ENCODE measurements at places on chromosomes 7 and 10. TPM values are rescaled to one million over a fixed set of nuclear protein-coding genes. Genes with fewer than 3 reads are reported as not detected.
A peak's percentile ranks its signal among the peaks of the same experiment; 100 is the strongest.

HOXA7 gene
- total RNA-seq: not detected

TFPI2 gene
- 0.71 TPM for total RNA-seq

NPFFR1 gene
- not detected for total RNA-seq

RADIL gene
- not detected for total RNA-seq

OPN4 gene
- total RNA-seq: not detected

PSMG3 gene
- 13.2 TPM for total RNA-seq

CCDC146 gene
- 13.0 TPM for total RNA-seq

CRYGN gene
- total RNA-seq: not detected

GRCh38 chr10:110137142-110137545, 70.3 kb upstream of the MXI1 start:
- peak overlapping the region; percentile 4 for H3K27ac ChIP-seq
- peaks cover 14% of the 10 kb centered on the region for H3K4me1 ChIP-seq
- peak; percentile 48 for DNase-seq
- peaks cover 6% of the 10 kb centered on the region for H3K36me3 ChIP-seq
- H3K27me3 ChIP-seq: no peaks in the 10 kb centered on the region

GRCh38 chr10:116418389-116418788, 9.3 kb upstream of the PNLIPRP3 start:
- H3K4me1 ChIP-seq: no peaks in the 10 kb centered on the region
- no peaks in the 10 kb centered on the region for H3K36me3 ChIP-seq
- no peaks in the 10 kb centered on the region for H3K27me3 ChIP-seq
- no peak overlapping the region for H3K27ac ChIP-seq
- no peak overlapping the region for H3K4me3 ChIP-seq
- no peak for DNase-seq

- peaks cover 20% of the 10 kb centered on the region for H3K4me1 ChIP-seq
- H3K4me3 ChIP-seq: no peak overlapping the region
- DNase-seq: no peak
- H3K27ac ChIP-seq: no peak overlapping the region
Observed at GRCh38 chr7:36684954-36685353, 39.3 kb downstream of the AOAH start.

DNA sequence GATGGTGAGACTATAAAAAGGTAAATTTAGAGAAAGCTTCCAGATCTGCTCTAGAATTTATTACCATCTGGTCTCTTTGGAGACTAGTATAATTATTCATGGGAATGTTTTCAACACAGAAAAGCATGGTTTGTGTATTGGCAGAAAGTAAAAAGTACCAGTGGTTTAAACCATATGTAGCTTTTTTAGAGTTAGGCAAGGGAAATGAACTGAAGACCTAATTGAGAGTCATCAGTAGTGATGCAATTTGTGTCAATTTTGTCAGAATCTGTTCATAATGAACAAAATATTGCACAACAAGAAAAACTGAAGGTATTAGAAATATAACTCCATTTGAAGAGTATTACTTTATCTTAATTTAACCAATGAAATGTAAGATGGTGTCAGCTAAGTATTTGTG, 181.4 kb downstream of the ADK start:
- no peak overlapping the region for H3K27ac ChIP-seq
- no peak overlapping the region for H3K4me3 ChIP-seq
- H3K4me1 ChIP-seq: no peaks in the 10 kb centered on the region
- DNase-seq: no peak
- no peaks in the 10 kb centered on the region for H3K27me3 ChIP-seq

DNA sequence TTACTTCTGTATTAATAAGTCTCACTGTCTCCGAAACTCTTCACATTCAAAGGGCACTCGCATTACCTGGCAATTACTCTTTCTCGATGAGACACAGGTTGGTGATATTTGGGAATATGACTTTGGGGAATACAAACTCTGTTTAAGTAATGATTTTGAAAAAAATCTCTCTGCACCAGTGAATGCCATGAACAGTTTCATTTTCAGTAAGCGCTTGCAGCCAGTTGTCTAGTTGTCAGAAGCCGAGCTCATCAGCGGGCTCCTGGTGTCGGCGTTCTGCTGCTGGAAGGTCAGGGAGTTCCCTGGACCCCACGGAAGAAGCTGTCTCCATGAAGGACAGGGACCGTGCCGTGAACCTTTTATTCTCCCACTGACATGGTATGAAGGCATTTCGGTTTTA, 57.7 kb downstream of the PTPRE start:
- no peaks in the 10 kb centered on the region for H3K36me3 ChIP-seq
- no peaks in the 10 kb centered on the region for H3K4me1 ChIP-seq
- H3K4me3 ChIP-seq: no peak overlapping the region
- no peak overlapping the region for H3K27ac ChIP-seq
- DNase-seq: no peak
- no peaks in the 10 kb centered on the region for H3K27me3 ChIP-seq

GRCh38 chr10:52334595-52334994, 20.5 kb downstream of the DKK1 start:
- no peaks in the 10 kb centered on the region for H3K27me3 ChIP-seq
- DNase-seq: no peak
- no peak overlapping the region for H3K27ac ChIP-seq
- H3K4me1 ChIP-seq: no peaks in the 10 kb centered on the region
- H3K36me3 ChIP-seq: no peaks in the 10 kb centered on the region
- H3K4me3 ChIP-seq: no peak overlapping the region

- no peak for DNase-seq
- H3K4me3 ChIP-seq: no peak overlapping the region
- no peaks in the 10 kb centered on the region for H3K36me3 ChIP-seq
- no peaks in the 10 kb centered on the region for H3K4me1 ChIP-seq
Observed at GRCh38 chr10:101364721-101365120, 10.8 kb downstream of the BTRC start.

DNA sequence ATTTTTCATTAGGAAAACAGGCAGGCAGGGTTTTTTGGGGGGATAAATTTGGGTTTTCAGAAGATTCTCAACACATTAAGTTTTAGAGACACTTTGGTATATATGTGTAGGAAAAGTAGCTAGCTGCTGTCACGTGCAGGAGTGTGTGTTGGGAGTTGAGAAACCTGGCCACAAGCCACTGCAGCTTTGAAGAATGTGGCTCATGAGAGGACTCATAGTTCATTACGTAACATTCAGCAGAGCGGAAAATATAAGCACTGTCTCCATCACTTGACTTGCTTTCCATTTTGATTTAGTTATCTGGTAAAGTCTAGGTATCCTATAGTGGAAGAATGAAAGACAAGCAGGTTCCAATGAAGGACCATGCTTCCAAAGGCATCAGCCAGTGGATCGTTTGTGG, 31.2 kb downstream of the SMNDC1 start:
- H3K4me1 ChIP-seq: no peaks in the 10 kb centered on the region
- H3K36me3 ChIP-seq: no peaks in the 10 kb centered on the region
- DNase-seq: peak; percentile 35
- H3K27ac ChIP-seq: no peak overlapping the region
- H3K4me3 ChIP-seq: no peak overlapping the region

GRCh38 chr10:75431180-75432111, at the start of gene LRMDA:
Gene LRMDA, plus strand, starts transcription at chr10:75431624.
- H3K27me3 ChIP-seq: peaks cover 2% of the 10 kb centered on the region
- H3K4me1 ChIP-seq: no peaks in the 10 kb centered on the region
- H3K27ac ChIP-seq: no peak within 1 kb of the TSS
- H3K4me3 ChIP-seq: no peak within 1 kb of the TSS
- DNase-seq: no peak

DNA sequence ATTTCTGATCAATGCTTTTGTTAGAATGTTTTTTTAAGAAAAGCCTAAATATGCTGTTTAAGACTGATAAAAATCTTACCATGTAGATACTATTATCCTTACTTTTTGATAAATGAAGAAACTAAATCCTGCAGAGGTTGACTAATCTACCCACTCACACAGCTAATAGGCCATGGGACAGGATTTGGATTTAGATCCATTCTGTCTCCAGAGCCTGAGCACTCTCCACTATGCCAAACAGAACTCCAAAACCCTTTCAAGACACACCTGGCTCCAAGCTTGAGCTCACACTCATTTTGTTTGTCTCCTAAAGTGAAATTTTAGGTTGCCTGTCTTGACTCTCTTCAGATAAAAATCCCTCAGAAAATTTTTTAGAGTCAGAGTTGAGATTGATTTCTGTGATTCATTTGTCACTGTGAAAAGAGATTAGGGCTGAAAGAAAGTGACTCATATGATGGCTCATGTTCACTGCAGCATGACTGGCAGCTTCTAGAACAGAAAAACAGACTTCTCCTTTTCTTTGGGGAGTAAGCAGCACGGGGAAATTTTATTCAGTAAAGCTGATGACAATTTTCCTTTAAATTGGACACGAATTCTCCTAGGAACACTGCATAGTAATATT, 132.3 kb upstream of the POT1 start:
- no peak overlapping the region for H3K4me3 ChIP-seq
- DNase-seq: no peak
- no peaks in the 10 kb centered on the region for H3K4me1 ChIP-seq
- H3K27ac ChIP-seq: no peak overlapping the region
- H3K36me3 ChIP-seq: no peaks in the 10 kb centered on the region

DNA sequence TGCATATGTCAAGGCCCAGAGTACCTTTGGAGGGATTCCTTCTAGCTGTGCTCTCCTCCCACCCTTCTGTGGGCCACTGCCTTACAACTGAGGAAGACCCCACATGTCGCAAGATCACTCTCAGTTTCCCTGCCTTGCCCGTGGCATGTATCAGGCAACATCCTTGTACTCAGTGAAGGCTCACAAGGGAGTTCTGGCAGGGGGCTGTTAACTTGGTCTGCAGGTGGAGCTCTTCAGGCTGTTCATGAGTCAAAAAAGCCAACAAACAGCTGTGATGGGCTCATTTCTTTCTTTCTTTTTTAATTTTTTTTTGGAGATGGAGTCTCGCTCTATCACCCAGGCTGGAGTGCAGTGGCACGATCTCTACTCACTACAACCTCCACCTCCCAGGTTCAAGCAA, 513.0 kb upstream of the ANKRD30A start:
- no peak overlapping the region for H3K27ac ChIP-seq
- no peaks in the 10 kb centered on the region for H3K4me1 ChIP-seq
- no peaks in the 10 kb centered on the region for H3K27me3 ChIP-seq
- H3K36me3 ChIP-seq: no peaks in the 10 kb centered on the region
- H3K4me3 ChIP-seq: no peak overlapping the region
- DNase-seq: no peak

GRCh38 chr10:124898471-124898870, 43.5 kb upstream of the ZRANB1 start:
- DNase-seq: no peak
- H3K4me1 ChIP-seq: no peaks in the 10 kb centered on the region
- no peak overlapping the region for H3K27ac ChIP-seq
- H3K4me3 ChIP-seq: no peak overlapping the region
- H3K27me3 ChIP-seq: no peaks in the 10 kb centered on the region

DNA sequence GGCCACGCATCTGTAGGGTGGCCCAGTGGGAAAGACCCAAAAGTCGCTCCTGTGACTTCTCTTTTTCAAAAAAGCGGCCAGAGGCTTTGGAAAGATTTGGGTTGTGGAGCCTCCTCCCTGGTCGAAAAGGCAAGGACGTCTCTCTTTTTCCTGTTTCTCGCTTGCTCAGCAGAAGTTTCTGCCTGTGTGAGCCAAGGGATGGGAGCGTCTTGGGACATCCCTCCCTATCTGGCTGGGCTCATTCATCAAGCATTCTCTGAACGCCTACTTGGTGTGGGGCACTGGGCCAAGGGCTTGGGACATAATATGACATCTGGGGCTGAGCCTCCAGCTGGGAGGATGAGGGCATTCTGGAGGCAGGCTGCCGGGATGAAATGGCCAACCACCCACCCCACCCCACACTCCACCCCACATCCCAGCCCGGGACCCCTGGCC, 120.9 kb downstream of the C10orf105 start:
- H3K27me3 ChIP-seq: no peaks in the 10 kb centered on the region
- DNase-seq: no peak
- H3K4me1 ChIP-seq: no peaks in the 10 kb centered on the region
- H3K27ac ChIP-seq: no peak overlapping the region

DNA sequence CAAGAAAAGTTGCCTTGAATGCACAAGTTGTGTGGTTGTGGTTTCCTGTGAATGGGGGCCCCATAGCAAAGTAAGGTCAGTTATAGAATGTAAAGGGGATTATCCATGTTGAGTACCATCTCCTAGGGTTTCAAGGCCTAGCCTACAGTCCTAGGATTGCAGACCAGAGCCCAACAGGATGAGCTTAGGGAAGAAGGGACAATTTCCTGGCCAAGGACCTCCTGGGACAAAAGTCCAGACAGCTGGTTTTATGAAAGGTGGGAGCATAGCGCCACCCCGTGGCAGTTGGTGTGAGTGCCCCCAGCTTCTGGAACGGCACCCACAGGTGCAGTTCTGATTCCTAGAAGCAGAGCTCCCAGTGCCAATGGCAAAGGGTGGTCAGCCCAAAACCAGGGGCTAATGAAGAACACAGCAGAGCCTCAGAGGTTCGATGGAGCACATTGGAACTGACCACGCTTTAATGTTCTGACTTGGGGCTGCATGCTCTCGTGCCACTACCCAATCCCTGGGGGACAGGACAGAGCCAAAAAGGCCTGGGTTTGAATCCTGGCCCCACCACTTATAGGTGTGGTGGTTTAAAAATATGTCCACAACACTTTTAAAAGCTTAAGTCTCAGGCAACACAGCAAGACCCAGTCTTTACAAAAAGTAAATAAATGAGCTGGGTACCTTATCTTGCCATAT, 25.8 kb upstream of the TMEM120A start:
- H3K4me3 ChIP-seq: no peak overlapping the region
- H3K27ac ChIP-seq: no peak overlapping the region
- H3K4me1 ChIP-seq: peaks cover 7% of the 10 kb centered on the region
- DNase-seq: peak; percentile 55
- H3K36me3 ChIP-seq: peaks cover 10% of the 10 kb centered on the region

- no peak overlapping the region for H3K4me3 ChIP-seq
- no peaks in the 10 kb centered on the region for H3K4me1 ChIP-seq
- no peaks in the 10 kb centered on the region for H3K27me3 ChIP-seq
- H3K36me3 ChIP-seq: no peaks in the 10 kb centered on the region
- no peak for DNase-seq
- H3K27ac ChIP-seq: no peak overlapping the region
Observed at GRCh38 chr10:10727812-10728211, 289.9 kb upstream of the CELF2 start.

- no peak overlapping the region for H3K4me3 ChIP-seq
- no peaks in the 10 kb centered on the region for H3K27me3 ChIP-seq
Observed at GRCh38 chr10:71479831-71480230, 83.1 kb downstream of the CDH23 start.

- H3K4me3 ChIP-seq: no peak overlapping the region
- H3K27ac ChIP-seq: no peak overlapping the region
- no peaks in the 10 kb centered on the region for H3K4me1 ChIP-seq
Observed at GRCh38 chr10:66982792-66983474, 57.1 kb downstream of the LRRTM3 start.

- H3K4me1 ChIP-seq: no peaks in the 10 kb centered on the region
- no peak for DNase-seq
- no peaks in the 10 kb centered on the region for H3K27me3 ChIP-seq
Observed at GRCh38 chr10:120511165-120511564, 54.1 kb downstream of the PLPP4 start.

DNA sequence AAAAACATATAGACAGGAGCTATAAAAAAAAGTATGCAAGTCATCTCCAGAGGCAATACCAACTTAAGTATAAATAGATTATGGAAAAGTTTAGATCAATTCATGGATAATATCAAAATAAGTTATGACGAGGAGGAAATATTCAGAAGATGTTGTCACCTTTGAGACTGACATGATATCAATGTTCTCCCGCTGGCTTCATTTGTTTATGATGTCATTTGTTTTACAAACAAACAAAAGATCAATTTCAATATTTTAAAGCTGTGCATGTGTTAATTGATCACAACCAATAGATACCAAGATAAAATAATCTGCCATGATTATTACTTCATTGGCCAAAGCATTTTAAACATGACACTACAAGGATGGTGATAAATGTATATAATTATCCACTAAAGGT, 43.5 kb downstream of the SLC16A12 start:
- no peak for DNase-seq
- no peak overlapping the region for H3K4me3 ChIP-seq
- no peaks in the 10 kb centered on the region for H3K36me3 ChIP-seq
- no peaks in the 10 kb centered on the region for H3K27me3 ChIP-seq

Data from naive thymus-derived CD4-positive, alpha-beta T cell (primary cell).